Activated T-helper 1 cell treated with anti-CD3 and anti-CD28 coated beads, Interleukin-12 subunit alpha, Interleukin-12 subunit beta, Interleukin-2, Interleukin-4 antibody, amounts not matched to agents 30 ng/mL and 10 ng/mL and 1 ng/mL, durations not matched to agents 14 hours and 24 hours and 36 hours (primary cell): ENCODE measurements at places on chromosomes 12 and 14.

- DNase-seq = no peak
These were observed 52.4 kb downstream of the PRKAB1 start for GRCh38 chr12:119720349-119720748.

- DNase-seq = no peak
These were observed 114.0 kb upstream of the TMPO start for GRCh38 chr12:98401427-98401826.

GRCh38 chr14:95363468-95363954 lies 43.8 kb upstream of the CLMN start:
- DNase-seq = no peak

- no peak for DNase-seq
These were observed 58.1 kb downstream of the TEAD4 start for GRCh38 chr12:3017281-3017680.

GRCh38 chr12:20438299-20438779 lies 70.0 kb downstream of the PDE3A start:
- no peak for DNase-seq

DNA sequence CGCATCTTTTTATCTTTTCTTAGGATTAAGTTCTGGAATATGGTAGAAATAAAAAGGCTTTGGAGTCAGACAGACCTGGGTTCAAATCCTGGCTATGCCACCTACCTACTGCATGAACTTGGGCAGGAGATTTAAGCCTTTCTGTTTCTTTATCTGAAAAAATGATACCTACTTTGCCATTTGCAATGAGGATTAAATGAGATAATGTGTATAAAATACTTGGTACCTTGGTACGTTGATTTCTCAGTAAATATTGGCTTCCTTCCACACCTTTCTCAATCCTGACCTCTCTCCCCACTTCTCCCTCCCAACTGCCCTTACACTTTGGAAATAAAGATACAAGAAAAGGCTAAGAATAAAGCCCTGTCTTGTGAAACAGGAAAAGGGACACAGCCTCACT lies 172.6 kb downstream of the PAX9 start:
- DNase-seq = no peak

- DNase-seq = no peak
These were observed 70.0 kb downstream of the SLC38A6 start for GRCh38 chr14:61051051-61051450.

DNA sequence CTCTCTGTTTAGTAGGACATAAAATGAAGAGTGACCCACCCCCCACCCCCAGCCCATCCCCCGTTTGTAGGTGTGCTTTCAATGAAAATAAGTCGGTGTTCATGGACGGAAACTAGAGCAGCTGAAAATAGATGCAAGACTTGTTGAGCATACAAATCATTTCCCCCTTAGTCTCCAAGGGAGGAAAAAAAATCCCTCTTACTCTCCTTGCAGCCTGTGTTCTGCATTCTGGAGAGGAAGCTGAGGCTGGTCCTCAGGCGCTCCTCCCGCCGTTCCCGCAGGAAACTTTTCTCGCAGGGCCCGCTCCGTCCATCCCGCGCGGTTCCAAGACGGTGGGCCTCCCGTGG lies 259.0 kb upstream of the E2F7 start:
- no peak for DNase-seq

DNA sequence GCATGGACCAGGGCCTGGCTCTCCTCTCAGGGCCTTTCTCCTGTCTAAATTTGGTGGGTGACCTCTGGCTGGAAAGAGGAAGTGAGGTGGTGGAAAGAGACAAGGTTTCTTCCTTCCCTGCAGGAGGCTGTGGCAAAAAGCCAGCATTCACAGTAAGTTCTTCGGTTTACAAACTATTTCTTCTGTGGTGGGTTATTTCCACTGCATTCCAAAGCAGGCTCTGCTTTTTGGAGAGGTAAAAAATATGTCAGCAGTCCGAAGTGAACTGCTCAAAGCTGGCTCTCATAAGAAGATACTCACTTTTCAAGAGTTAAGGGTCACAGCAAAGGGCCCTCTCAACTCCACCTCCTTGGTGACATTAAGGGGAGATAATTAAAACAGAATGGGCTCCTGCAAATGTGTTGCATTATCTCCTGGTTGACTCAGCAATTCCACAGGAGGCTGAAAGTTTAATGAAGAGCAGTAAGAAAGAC lies 48.9 kb upstream of the POC1B start:
- DNase-seq = no peak

- DNase-seq = no peak
These were observed 72.5 kb downstream of the HMGA2 start for GRCh38 chr12:65896743-65897142.

GRCh38 chr12:29256598-29256997 lies 107.5 kb downstream of the FAR2 start:
- no peak for DNase-seq

- no peak for DNase-seq
These were observed 167.9 kb downstream of the PRKD1 start for GRCh38 chr14:29759521-29760340.

DNA sequence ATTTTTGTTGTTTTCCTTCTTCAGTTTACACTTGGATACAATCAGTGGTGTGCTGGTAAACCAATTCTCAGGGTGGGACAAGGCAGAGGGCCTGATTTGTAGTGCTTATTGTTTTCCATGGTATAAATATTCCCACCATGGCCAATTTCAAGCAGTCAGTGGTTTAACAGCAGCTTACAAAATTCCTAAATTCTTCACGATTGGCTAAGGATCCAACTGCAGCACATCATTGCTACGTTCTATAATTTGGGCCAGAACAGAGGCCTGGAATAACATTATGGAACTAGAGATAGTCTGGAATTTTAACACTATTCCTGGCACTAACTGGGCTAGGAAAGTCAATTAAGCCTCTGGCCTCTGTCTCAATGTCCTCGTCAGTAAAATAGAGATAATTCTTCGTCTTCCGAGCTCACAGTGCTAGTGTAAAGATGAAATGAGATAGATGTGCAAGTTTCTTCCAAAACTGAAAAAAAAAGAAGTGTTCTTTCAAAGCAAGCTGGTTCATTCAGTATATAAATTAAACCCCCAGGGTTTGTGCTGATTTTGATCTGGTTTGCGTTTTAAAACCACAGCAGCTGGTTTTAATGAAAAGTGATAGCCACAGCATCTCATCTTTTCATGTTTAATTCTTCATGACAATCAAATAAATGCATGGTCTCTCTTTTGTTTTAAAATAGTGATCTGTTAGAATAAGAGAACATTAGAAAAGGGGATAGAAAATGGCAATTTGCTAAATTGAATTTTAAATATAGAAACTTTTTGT lies 104.1 kb downstream of the EPS8 start:
- DNase-seq = no peak

DNA sequence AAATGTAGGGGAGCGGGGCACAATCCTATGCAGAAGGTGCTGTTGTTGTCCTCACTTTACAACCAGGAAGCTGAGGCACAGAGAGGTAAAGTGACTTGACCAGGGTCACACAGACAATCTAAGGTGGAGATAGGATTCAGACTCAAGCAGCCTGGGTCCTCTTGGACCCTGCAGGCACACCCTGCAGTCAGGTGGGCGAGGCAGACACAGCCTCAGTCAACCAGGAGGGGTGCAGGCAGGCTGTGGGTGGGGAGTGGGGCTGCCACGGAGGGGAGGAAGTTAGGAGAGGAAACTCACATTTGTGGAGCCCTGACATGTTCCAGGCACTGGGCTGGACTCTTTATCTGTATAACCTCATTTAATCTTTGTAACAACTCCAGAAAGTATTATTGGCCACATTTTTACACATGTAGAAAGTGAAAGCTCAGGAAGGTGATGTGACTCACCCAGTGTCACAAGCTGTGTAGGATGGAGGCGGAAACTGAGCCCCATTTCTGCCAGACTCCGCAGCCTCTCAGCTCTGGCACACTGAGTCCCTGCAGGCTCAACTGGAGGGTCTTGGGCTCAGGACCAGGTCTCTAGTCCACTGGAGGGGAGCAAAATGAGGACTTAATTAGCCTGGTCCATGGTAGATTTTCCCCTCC lies 24.9 kb upstream of the CHGA start:
- peak; percentile 12 for DNase-seq

DNA sequence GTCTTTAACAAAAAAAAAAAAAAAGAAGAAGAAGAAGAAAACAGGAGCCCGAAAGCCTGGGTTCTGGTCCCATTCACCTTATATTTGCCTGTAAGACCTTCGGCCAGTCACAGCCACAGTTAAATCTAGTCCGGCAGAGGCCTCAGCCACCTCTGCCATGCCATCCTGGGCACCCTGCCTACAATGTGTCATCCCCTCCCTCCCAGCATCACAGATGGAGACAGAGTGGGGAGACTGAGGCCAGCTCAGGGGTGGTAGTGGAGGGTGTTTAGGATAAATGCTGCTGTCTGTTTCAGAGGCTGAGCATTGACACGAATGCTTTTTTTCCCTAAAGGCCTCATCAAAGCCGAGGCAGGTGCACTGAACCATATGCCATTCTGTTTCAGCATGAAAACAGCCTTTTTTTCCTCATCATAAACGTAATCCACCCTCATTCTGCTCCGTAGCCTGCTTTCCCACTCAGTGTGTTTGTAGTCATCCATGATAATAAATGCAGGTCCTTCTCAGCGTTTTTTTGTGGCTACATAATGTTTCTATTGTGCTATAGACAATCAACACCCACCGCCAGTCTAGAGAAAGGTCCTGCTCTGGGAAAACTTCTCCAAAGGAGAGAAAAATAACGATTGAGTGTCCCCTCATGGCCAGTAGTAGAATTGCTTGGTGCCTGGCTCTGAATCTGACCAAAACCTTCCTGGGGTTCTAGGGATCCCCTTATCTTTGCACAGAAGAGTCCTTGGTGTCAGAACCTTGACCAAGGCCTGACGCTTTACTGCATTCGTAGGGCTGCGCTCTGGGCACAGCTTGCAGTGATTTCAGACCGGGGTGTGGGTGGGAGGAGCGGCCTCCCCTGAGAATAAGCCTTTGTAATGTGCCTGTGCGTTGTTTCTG lies 41.1 kb upstream of the TSPAN9 start:
- no peak for DNase-seq

DNA sequence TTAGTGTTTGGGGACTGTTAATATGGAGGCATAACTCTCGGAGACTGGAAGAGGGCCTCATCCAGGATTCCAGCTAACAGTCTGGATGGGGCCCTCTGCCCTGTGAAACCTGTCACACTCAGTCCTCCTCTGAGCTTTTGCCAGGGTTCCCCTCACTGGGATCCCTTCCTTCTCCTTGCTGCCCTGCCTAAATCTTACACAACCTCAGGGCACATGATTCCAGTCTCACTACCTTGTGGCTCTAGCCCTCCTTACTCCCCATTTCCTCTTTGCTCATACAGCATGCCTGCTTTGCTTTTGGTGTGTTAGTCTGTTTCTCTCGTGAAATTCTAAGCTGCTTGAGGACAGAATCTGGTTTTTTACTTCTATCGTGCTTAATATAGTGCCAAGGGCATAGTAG lies 942 bp upstream of the GSG1 start:
- no peak for DNase-seq

DNA sequence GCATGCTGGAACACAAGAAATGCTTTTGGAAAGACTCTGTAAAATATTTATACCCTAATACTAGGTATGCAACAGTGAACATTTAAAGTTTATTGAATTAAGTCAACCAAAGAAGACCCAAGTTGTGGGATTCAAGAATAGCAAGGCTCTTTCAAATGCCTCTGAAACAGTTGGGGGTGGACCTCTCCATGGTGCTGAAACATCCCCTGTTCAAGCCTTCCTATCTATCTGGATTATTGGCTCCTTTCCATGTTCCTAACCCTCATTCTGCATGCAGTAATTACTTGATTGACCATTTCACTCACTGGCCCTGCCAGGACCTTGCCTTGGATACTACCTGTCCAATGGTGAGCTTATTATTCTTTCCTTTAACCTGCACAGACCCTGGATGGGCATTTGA lies 349.7 kb downstream of the NRXN3 start:
- no peak for DNase-seq

- no peak for DNase-seq
These were observed 43.7 kb downstream of the TCHP start for GRCh38 chr12:109943811-109944210.

DNA sequence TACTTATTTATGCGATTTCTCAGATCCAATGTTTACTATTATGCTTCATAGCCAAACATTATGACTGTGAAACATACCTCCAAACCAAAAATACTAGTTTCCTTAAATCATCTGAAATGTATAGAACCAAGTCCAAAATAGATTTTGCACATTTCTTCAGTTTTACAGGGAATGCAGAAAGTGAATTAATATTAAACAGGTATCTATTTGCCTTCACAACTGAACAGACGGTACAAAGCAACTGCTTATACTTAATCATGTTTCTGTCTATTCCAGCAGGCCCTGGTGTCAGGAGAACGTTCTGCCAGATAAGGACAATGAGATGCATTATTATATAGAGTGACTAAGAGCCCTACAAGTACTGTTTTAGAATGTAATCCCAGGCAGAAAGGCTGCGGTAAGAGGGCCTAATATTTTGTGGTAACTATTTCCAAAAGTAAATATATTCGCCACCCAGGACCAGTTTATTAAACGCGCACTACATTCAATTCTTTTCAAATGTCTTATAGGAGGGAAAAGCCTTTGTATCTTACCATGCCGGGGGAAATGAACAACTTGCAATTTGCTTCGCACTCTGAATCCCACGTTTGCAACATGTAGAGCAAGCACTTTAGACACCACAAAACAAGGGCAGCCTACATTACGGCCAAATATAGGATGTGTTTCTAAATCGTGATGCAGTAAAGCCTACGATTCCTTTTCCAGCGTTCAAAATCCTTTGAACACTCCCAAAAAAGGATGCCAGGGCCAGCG lies 1.5 kb downstream of the CORO1C start:
- DNase-seq = no peak

GRCh38 chr12:93442411-93443340 lies 929 bp upstream of the UBE2N start:
- DNase-seq = no peak

DNA sequence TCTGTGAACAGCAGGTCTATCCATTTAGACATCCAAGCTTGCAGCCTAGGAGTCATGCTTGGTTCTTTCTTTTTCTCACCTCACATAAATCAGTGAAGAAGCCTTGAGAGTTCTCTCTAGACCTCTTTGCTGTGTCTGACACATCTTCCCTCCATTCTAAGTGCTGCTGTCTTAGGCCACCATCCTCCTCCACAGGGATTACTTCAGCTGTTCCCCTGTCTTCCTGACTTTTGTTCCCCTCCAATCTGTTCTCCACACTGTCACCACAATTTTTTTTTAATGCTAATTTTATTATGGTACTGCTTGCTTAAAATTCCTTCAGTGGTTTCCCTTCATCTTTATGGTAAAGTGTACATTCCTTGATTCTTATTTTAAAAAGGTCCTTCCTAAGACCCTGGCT lies 71.8 kb downstream of the DERA start:
- DNase-seq = no peak

DNA sequence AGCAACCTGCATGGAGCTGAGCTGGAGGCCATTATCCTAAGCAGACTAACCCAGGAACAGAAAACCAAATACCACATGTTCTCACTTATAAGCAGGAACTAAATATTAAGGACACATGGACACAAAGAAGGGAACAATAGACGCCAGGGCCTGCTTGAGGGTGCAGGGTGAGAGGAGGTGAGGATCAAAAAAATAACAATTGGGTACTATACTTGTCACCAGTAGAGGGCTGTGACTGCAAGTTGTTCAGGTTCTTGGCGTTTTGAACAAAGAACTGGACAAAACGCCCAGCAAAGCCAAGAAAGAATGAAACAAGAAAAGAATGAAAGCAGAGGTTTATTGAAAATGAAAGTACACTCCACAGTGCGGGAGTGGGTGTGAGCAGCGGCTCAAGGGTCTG lies 208.5 kb upstream of the NEDD1 start:
- DNase-seq = no peak
